ENCODE measurements at places on chromosomes 4 and X.
A peak's percentile ranks its signal among the peaks of the same experiment; 100 is the strongest.

DNA sequence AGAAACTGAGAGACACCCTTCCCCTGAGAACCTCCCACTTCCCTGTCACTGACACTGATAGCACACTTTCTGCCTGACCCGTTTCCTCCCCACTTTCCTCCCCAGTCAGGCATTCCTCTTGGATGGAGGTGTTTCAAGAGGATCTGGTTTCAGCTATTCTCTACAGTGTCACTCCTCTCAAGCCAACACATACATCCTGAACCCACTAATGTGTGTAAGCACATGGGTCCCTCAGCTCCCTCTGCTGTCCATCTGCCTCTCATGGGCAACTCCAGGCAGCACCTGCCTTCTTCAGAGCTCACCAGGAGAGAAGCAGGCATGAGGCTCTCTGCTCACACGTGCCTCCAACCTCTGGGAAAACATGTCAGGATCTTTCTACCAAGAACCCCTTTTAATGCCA is 207.6 kb downstream of the NAF1 start:
- DNase-seq, result no peak

- no peak for DNase-seq
Measured at GRCh38 chr4:104879854-104880253, 266.8 kb upstream of the TET2 start.

GRCh38 chrX:125778261-125778660 is 387.8 kb downstream of the DCAF12L2 start:
- no peak for DNase-seq

DNA sequence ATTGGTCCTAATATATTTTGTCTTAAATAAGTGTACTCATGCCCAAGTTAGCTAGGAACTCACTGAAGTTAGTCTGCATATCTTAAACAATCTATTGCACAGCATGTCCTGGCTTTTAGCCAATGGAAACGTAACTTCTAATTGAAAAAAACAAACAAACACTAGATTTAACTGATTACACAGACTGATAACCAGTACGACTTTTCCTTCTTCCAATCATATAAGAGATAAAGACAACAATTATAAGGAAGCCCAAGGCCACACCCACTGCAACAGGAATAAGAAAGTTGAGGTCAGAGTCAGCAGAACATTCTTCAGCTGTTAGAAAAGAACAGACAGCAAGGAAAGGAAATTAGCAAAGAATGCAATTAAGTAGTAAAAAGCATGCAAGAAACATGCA is 40.8 kb downstream of the LAMP2 start:
- DNase-seq, result no peak

GRCh38 chrX:150502979-150503897 is 65.2 kb upstream of the MTM1 start:
- peak; percentile 64 for DNase-seq

DNA sequence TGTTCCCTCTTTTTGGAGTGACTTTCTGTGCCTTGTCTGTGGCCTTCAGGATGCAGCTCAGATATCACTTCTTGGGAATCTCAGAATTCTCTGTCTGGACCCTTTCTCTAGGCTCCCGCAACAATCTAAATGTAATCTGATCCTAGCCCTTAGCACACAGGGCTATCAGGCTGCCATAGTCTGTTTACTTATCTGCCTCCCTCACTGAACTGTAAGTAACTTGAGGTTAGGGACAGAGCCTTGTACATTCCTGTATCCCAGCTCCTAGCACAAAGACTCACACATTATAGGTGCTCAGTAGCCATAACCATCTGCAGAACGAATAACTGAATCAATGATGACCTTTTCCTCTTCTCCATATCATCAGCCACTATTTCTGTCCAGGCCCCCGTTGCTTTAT is 69.5 kb downstream of the RTL9 start:
- no peak for DNase-seq

GRCh38 chr4:65670331-65671031 is at the start of gene EPHA5:
Gene EPHA5 (minus strand): TSS chr4:65670489. CDS start chr4:65669742, 747 bp downstream.
- DNase-seq, result peak; percentile 88

DNA sequence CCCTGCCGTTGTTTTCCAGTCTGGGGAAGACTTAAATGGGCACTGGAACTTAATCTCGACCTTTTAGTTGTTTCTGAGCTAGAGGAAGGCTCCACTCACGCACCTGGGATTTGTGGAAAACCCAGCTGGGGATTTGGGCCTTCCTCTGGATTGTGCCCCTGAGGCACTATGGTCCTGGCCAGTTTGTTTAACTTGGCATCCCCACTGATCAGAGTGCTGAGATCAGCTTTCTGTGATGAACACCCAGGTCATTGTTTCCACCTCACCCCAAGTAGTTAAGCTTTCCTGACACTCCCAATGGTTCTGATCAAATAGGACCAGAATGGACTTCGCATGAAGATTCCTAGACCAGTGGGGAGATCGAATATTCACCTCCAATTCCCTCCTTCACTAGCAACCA is 20.5 kb upstream of the NAP1L5 start:
- no peak for DNase-seq

GRCh38 chrX:35166023-35166422 is 223.4 kb downstream of the FAM47B start:
- DNase-seq, result no peak

GRCh38 chr4:170030121-170030520 is 3.9 kb upstream of the MFAP3L start:
- DNase-seq, result no peak

DNA sequence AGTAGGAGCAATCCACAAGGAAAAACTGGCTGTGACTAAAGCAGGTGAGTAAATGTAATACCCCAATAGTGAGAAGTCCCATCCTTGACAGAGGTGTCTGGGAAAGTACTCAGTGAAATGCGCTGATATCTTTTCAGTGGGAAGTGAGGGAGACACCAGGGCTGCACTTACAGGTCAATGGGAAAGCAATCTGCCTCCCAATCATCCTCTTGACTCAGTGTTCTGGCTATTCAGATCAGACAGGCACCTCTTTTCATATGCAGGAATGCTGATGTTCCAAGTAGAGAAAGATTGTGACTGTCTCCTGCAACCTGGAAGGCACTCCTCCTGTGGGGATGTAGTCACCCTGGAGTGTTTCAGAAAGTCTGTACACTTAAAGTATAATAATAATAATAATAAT is 39.9 kb upstream of the SPIN2A start:
- no peak for DNase-seq

DNA sequence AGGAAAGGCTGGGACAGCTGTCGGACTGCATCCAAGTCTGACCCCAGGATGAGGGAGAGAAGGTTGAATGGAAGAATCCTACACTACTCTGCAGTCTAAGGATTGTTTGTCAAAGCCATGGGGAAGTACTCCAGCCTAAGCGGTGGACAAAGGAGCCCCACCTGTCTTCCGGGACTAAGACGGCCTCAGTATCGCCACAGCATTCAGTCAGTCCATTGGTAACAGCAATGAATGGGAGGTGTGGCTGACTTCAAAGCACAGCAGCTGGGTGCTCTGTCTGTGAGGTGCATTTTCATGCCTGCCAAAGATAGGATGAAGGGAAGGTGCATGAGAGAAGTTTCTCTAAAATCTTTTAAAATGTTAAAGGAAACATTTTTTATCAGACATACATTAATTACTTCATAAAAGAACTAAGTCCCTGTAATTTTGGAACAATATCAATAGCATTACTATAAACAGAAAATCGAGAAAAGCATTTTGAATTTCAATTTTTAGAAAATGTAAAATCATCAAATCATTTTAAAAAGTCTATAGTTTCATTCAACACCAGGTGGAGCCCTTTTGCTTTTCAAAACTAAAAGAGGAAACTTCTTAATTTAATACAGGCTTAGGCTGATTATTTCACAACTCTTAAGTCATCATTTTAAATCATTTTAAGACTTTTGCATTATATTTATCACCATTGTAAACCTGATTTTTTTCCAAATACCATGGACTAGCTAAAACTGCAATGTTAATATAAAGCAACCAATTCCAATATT is 27.6 kb upstream of the INTU start:
- no peak for DNase-seq

DNA sequence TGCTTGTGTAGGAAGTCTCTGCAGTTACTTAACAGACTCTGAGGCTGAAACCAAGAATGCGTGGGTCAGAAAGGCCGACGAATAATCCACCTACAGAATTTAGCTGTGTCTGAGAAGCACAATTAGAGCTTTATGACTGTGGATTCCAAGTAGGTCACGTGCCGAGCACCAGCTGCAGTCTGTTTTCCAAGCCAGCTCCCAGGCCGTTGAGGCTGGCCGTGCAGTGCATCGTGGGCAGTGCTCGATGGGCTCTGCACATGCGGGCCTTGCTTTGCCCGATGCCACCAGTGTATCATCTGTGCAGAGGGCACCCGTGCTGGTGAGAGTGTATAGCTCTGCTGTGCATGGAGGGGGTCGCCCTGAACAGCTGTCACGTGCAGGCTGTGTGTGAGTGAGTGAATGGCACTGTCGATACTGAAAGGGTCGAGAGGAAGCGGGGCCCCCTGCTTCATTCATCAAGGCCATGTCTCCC is 67.5 kb upstream of the CLDN34 start:
- no peak for DNase-seq

DNA sequence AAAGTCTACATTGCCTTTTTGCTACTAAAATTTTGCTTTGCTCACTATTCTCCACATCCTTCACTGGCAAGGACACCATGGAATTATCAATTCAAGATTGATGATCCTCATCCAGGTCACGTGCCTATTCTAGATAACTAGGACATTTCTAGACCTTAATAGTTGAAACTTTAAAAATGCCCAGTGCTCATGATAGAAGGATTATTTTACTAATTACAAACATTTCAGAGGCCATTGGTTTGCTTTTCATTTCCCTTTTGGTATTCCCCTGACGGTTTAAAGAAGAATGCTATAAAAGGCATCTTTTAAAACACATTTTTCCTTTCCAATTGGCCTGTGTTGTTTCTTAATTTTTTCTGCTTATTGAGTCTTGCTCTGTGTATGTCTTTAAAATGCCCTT is 249.4 kb downstream of the NDST4 start:
- no peak for DNase-seq

DNA sequence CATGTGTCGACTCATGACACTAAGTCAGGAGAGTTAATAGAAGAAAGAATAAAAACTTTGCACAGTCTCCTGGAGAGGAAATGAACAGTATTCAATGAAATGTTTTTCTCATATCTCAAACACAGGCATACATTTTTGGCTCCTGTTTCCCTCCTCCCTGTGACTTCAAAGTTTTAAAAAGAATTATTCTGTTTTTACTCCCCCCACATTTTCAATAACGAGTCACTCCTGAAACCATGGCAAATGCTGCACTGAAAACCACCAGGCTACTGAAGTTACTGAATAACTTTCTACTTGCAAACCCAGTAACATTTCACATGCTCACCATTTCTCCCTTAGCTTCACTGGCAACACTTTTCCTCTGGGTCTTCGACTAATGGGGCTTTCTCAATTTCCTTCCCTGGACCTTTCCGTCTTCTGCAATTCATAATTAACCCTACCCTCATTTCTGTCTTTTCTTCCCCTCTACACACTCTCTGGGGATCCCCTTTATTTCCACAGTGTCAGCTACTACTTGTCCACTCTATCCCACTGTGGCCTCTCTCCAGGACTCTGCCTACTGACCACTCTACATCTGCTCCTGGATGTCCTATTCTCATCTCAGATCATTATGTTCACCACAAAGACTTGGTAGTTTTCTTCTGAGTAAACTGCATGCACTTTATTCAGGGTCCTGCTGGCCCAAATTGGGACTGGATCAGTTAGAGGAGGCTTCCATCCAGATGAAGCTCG is 225.8 kb upstream of the ETNPPL start:
- no peak for DNase-seq

DNA sequence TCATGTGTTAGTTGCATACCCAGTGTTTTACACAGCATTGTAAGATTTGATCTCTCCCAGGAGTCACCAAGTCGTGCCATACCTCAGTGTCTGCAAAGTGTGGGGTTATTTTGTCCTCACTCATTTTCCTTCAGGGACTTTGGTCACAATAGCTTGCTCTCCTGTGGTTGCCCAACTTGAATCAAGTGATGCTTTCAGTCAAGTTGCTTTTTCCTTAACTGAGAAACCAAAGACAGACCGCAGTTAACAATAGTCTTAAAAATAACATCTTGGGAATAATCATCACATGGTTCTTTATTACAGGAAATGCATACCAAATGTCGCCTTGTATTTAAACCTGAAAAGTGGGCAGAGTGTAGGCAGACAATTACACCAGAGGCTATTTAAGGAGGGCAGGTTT is 44.5 kb upstream of the NDP start:
- DNase-seq, result no peak

- no peak for DNase-seq
Measured at GRCh38 chrX:115970718-115971117, 199.8 kb upstream of the AGTR2 start.

DNA sequence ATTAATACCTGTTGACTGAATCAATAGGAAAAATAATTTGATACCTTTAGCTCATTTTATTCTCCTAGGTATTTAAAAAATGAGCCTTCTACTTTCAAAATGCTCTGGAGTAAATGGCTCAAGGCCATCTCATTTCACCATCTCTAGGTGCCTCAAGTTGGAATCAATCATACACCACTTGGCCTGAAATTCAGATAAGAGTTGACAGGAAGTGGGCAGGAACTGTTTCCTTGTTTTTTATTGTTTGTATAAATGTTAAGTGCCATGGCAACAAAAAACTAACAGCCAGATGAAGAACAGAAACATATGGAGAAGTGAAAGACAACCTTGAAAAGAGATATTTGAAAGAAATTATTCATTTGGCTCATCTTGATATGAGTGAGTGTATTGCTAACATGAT is 12.4 kb downstream of the LIMCH1 start:
- DNase-seq, result no peak

DNA sequence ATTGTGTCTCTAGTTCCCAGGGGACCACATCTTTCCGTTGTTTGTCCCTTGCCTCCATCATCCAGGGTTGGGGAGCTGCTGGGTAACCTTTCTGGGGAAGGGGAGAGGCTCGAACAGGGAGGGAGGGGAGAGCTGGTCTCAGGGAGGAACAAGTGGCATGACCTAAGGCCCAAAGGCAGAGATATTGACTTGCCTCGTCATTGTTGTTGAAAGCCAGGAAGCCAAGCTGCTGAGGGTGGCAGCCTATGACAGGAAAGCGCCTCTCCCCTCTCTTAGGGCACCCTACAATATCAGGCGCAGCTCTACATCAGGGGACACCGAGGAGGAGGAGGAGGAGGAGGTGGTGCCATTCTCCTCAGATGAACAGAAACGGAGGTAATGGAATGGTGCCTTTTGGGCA is 20.8 kb downstream of the ZNF185 start:
- DNase-seq, result no peak

GRCh38 chrX:116246261-116246660 is 75.7 kb downstream of the AGTR2 start:
- no peak for DNase-seq

DNA sequence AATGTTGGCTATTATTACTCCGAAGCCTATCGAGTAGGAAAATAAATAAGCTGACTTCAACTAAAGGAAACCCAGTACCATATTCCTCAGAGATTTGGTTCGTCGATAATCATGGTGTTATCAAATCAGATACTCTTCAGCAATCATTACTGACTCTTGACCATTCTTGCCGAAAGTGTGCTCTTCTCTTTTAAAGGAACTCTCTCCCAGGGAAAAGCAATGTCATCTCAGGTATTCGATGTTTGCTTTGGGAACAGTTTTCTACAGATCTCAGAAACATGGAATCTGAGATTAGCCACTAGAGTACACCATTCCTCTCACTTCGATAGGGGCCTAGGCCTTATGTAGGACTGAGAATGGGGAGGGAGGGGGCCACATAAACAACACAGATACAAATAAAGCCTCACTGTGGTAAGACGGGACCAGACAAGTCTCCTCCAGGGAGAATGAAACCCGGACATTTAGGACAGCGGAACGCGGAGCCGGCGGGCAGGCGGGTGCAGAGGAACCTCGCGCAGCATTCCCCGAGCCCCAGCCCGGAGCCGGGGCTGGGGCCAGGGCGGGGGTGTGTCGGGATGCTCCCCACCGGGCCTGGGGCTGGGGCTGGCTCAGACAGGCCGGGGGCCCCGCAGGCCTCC is 581 bp downstream of the DNAJB14 start:
- DNase-seq, result no peak

- no peak for DNase-seq
Measured at GRCh38 chrX:120316587-120317283, 5.5 kb upstream of the TMEM255A start.

All from lower leg skin (tissue), 4 donors.